ENCODE measurements at places on chromosomes 5 and 9.

GRCh38 chr9:105858006-105858690 is 163.8 kb downstream of the TMEM38B start:
- no peak for DNase-seq

GRCh38 chr5:9498541-9499497 is 47.1 kb downstream of the SEMA5A start:
- no peak for DNase-seq

- DNase-seq: no peak
Observed at GRCh38 chr5:169798438-169798837, 161.4 kb downstream of the DOCK2 start.

DNA sequence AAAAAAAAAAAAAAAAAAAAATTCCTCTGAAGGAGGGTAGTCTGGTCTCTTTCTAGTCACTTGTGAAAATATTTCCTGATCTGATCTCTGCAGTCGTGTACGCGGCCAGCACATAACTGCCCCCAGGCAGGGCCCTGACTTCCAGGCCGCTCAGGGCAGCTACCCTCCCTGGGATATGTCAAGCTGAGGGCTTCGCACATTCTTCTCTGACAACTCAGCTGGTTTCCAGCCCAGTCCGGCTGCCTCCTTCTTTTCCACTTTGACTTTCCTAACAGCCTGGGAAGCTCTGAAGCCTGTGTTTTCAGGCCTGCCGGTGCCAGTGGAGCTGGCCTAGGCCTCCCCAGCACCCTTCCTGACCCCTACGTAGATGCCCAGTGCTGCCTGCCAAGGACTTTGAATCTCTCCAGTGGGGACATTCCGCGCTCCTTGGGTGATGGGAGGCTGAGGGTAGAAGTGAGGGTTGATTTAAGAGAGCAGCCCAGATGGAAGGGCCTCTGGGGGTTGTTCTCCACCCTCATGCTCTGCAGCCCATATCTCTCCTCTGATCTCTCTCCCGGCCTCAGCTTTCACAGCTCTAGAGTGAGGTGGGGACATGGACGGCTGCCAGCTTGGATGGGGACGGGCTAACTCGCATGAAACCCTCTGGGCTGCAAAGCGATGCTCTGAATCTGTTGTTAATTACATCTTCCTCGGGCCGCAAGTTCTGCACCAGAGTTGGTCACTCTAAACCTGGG is 20.7 kb downstream of the COL5A1 start:
- DNase-seq: peak; percentile 89

GRCh38 chr5:78060421-78060820 is 234.1 kb downstream of the AP3B1 start:
- peak; percentile 35 for DNase-seq

GRCh38 chr9:100070104-100071041 is 28.4 kb downstream of the ERP44 start:
- DNase-seq: no peak

Measured in stromal cell of bone marrow (primary cell).